Muscle of leg (tissue), 16 donors: ENCODE measurements at places on chromosomes 2 and 18. TPM values are rescaled to one million over a fixed set of nuclear protein-coding genes. Genes with fewer than 3 reads are reported as not detected.

The SERPINB2 gene
- 0.27 TPM for total RNA-seq

- peak; percentile 93 for DNase-seq
Measured at GRCh38 chr2:121529439-121530211, 1.1 kb upstream of the RNU4ATAC start.

DNA sequence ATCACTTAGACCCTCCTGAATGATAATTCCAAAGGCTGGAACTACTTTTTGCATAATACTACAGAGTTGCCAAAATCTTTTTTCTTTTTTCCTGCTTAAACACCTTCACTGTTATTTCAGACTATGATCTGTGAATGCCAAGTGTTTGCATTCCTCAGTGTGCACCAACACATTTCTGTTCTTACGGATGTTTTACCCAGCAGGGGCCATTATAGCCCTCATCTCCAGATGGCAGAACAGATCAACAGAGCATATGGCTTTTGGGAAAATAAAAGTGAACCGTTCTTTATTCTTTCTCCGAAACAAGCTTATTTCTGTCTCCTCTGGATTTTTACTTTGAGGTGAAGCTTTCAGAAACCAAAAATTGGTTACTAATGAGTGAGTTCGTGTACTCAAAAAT lies 1226.6 kb upstream of the FAM98A start:
- DNase-seq = no peak

The SNTG2 gene
- 0.31 TPM for total RNA-seq

The CD8B2 gene
- 0.09 TPM for total RNA-seq

- DNase-seq = no peak
Measured at GRCh38 chr2:36536776-36537175, 61.2 kb downstream of the FEZ2 start.

The NOSTRIN gene
- 9.2 TPM for total RNA-seq

DNA sequence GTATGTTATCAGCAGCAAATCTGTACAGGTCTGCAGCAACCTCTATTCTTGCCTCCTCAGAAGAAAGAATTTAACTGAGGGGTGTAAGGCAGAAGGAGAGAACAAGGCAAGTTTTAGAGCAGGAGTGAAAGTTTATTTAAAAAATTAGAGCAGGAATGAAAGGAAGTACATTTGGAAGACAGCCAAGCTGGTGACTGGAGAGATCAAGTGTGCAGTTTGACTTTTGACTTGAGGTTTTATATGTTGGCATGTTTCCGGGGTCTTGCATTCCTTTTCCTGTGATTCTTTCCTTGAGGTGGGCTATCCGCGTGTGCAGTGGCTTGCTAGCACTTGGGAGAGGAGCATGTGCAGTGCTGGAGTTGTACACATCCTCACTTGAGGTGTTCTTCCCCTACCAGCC lies 16.5 kb upstream of the CERS6 start:
- no peak for DNase-seq

DNA sequence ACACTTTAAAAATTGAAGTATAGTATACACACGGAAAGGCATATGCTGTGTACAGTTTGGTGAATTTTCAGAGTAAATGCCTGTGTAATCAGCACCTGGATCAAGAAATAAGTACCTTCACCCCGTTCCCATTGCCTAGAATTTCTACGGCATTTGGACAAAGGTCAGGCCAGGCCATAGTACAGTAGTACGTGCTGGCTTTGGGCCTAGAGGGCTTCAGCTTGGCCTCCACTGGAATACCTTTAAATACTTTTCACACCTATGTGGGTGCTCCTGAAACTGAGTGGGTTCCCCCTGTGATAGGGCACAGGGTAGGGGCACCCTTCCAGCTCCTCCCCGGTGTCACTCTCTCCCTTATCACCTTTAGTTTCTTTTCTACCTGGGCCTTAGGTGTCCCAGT lies 26.5 kb downstream of the TET3 start:
- DNase-seq = no peak

The GCG gene
- 16.6 TPM for total RNA-seq

DNA sequence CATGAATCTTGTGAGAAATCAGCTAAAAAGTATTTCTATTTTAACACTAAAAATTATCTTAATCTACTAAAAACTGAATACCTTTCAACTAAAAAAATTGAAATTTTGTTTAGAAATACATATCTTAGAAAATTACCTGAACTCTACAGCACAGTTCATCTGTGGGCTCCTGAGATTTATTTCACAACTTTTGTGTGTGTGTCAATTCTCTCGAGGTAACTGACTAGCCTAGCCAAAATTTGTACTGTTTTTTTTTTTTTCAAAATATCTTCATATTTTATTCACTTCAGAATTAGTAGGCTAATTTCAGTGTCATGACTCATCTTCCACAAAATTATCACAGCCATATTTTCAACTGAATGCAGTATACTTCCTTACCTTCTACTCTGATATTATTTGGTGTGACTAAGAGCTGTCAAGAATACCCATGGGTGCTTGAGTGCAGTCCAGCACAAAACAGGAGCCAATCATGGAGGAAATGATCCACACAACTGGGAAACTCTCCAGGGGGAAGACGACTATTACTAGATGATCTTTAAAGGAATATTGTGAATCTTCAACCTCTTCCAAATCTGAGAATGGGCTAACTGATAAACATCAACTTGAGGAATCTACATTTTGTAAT lies 174.6 kb downstream of the ZNF385B start:
- no peak for DNase-seq

The SERPINB5 gene
- not detected for total RNA-seq

DNA sequence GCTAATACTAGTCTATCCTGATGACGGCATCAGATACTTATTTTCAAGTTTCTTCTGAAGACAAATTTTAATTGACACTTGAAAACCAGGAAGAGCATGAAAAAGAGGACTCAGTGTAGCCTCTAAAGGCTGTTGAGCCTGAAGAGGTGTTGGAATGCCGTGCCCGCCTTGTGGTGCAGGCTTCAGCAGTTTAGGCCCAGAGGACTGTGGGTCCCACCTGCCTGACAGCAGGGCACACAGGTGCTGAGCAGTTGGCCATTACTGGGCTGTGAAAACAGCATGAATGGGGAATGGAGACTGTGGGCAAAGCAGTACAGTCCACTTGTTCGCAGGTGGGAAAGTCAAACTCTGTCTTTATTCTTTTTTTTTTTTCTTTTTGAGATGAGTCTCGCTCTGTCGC lies 49.8 kb upstream of the THOC1 start:
- DNase-seq = no peak

DNA sequence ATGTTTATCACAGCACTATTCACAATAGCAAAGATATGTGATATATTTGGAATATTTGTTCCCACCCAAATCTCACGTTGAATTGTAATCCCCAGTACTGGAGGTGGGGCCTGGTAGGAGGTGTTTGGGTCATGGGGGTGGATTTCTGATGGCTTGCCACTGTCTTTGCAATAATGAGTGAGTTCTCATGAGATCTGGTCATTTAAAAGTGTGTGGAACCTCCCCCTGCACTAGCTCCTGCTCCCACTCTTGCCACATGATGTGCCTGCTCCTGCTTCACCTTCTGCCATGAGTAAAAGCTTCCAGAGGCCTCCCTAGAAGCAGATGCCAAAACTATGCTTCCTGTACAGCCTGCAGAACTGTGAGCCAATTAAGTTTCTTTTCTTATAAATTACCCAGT lies 72.2 kb upstream of the DYNC1I2 start:
- no peak for DNase-seq

GRCh38 chr2:236863729-236864126 lies 222.0 kb upstream of the COPS8 start:
- DNase-seq = no peak

The POTEI gene
- not detected for total RNA-seq

GRCh38 chr2:109260886-109261700 lies 132.1 kb downstream of the SH3RF3 start:
- DNase-seq = no peak

- DNase-seq = peak; percentile 22
Measured at GRCh38 chr2:219081701-219082331, 21.1 kb upstream of the IHH start.

The SP100 gene
- total RNA-seq = 23.6 TPM

DNA sequence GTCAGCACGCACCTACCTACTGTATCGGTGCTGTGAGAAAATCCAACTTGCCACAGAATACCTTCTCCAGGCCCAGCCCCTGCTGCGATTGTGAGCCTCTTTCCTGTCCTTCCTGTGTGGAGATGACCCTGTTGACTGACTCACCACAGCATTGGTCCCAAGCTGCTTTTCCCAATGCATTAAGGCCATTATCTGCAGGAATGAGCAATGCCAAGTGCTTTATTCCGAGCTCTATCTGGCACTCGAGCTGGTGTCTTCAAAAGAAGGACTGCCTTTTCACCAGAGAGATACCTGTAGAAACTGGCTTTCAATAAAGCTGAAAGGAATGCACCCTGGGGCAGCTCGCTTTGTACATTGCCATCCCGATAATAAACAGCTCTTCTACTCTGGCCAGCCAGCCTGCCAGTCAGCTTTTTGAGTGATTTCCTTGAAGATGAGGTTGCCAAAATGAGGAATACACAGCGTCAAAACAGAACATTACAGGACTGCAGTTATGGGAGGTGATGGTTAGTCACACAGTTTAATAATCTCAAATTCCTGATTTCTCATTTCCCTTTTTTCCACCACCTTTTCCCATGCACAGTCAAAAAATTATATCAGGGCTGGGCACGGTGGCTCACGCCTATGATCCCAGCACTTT lies 8.3 kb upstream of the RNF103 start:
- no peak for DNase-seq

The EGR4 gene
- not detected for total RNA-seq

The FZD7 gene
- total RNA-seq = 22.4 TPM

- no peak for DNase-seq
Measured at GRCh38 chr2:218236829-218237228, 19.8 kb downstream of the ARPC2 start.

The PLB1 gene
- 1.6 TPM for total RNA-seq

- DNase-seq = peak; percentile 89
Measured at GRCh38 chr2:189128970-189129369, 50.6 kb downstream of the COL5A2 start.

The SERPINB10 gene
- 0.04 TPM for total RNA-seq

DNA sequence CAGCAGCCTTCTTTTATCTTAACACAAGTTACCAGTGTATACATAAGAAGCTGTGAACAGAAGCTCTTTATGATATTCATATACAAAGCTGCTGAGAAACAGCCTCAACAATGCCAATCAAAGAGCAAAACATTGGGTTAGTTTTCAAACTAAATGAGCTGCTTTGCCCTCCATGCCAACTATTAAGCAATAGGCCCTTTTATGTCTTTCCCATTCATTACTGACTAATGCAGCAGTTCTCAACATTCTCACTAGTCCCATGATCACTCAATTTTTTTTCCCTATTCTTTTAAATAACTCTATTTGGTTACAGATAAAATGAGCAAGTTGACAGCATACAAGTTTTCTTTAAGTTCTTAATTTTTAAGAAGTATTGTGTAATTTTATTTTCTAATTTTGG lies 57.9 kb upstream of the FRZB start:
- DNase-seq = no peak

- DNase-seq = no peak
Measured at GRCh38 chr2:179579800-179580199, 281.6 kb downstream of the ZNF385B start.

- no peak for DNase-seq
Measured at GRCh38 chr2:160308915-160309314, 108.8 kb upstream of the ITGB6 start.

- no peak for DNase-seq
Measured at GRCh38 chr2:138035608-138036217, 71.4 kb downstream of the HNMT start.

GRCh38 chr2:102048465-102048864 lies 56.7 kb downstream of the IL1R2 start:
- no peak for DNase-seq
